ENCODE measurements at places on chromosomes 4 and X.
A peak's percentile ranks its signal among the peaks of the same experiment; 100 is the strongest.

GRCh38 chr4:151473521-151474097, 64.6 kb downstream of the FHIP1A start:
- no peak for DNase-seq

DNA sequence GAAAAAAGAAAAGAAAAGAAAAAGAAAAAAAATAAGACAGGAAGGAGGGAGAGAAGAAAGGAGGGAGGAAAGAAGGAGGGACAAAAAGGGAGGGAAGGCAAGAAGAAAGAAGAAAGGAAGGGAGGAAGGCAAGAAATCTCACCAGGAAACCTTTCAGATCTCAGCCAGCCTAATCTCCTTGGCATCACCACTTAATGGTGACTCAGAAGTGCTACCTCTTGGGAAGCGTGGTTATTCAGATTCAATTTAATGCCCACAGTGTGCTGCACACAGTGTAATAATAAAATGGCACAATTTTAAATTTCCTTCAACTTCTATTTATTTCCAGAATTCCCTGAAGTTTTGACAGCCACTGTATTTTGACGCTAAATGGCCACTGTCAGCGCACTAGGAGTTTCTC, 50.3 kb downstream of the DKK2 start:
- no peak for DNase-seq

DNA sequence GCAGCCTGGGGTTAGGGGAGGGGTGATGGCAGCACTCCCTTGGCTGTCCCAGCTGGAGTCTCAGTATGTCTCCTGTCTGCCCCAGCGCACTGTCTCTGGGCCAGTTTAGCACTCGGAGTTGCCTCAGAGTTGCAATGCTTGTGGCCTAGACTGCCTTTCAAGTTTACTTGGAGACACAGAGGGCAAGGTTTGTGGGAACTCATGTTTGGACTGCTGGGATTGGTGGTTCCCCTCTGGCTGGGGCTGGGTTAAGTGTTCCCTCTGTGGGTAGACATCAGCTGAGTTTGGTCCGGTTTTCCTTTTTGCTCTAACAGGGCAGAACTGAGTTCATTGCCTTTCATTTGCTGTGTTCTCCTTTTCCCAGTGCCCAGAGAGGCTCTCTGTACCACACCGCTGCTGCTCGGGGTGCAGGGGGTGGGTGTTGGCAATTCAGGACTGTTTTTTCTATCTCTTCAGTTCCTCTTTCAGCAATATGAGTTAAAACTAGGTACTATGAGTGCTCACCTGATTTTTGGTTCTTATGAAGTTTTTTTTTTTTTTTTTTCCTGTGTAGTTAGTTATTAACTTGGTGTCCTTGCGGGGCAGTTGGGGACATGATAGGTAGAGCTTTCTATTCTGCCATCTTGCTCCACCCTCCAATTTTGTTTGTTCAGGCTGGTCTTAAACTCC, 17.2 kb downstream of the RAB33B start:
- no peak for DNase-seq

GRCh38 chrX:42725196-42725595, 52.8 kb downstream of the PPP1R2C start:
- DNase-seq = no peak

DNA sequence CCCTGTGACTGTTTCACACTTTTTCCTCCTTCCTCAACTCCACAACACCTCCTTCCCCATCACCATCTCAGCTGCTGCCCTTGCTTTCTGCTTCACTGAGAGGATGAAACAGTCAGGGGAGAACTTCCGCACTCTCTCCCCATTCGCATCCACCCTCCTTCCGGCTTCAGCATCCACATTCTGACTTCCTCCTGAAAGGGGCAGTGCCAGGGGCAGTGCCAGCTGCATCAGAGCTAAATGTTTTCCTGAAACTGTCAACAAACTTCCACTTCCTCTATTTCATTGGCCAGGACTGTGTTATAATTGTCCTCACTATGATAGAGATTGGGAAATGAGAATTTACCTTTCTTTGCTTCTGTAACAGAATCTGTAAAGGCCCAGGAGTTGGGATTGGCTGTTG, 18.2 kb upstream of the RASL11B start:
- DNase-seq = peak; percentile 13

GRCh38 chr4:175373031-175373430, 439.0 kb downstream of the GPM6A start:
- DNase-seq = no peak

DNA sequence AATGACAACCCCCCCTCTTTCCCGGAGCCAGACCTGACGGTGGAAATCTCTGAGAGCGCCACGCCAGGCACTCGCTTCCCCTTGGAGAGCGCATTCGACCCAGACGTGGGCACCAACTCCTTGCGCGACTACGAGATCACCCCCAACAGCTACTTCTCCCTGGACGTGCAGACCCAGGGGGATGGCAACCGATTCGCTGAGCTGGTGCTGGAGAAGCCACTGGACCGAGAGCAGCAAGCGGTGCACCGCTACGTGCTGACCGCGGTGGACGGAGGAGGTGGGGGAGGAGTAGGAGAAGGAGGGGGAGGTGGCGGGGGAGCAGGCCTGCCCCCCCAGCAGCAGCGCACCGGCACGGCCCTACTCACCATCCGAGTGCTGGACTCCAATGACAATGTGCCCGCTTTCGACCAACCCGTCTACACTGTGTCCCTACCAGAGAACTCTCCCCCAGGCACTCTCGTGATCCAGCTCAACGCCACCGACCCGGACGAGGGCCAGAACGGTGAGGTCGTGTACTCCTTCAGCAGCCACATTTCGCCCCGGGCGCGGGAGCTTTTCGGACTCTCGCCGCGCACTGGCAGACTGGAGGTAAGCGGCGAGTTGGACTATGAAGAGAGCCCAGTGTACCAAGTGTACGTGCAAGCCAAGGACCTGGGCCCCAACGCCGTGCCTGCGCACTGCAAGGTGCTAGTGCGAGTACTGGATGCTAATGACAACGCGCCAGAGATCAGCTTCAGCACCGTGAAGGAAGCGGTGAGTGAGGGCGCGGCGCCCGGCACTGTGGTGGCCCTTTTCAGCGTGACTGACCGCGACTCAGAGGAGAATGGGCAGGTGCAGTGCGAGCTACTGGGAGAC, 1.6 kb downstream of the PCDH10 start:
- no peak for DNase-seq

DNA sequence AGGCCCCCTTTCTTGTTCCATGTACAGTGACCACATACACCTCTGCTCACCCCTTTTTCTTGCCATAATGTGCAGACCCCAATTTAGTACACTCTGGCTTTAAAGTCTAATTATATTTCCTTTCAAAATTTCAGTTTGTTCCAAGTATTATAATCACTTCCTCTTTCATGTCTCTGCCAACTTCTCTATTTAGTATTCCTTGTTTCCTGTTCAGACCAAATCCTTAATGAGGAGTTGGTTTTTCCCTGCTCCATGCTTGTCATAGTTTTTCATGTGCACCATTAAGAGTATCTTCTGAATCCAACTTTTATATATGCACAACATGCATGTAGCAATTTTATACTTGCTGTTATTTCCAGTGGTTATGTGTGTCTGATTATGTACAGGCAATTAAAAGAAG, 32.3 kb downstream of the USP53 start:
- DNase-seq = no peak

GRCh38 chr4:25797136-25797535, 65.7 kb downstream of the SEL1L3 start:
- DNase-seq = no peak

DNA sequence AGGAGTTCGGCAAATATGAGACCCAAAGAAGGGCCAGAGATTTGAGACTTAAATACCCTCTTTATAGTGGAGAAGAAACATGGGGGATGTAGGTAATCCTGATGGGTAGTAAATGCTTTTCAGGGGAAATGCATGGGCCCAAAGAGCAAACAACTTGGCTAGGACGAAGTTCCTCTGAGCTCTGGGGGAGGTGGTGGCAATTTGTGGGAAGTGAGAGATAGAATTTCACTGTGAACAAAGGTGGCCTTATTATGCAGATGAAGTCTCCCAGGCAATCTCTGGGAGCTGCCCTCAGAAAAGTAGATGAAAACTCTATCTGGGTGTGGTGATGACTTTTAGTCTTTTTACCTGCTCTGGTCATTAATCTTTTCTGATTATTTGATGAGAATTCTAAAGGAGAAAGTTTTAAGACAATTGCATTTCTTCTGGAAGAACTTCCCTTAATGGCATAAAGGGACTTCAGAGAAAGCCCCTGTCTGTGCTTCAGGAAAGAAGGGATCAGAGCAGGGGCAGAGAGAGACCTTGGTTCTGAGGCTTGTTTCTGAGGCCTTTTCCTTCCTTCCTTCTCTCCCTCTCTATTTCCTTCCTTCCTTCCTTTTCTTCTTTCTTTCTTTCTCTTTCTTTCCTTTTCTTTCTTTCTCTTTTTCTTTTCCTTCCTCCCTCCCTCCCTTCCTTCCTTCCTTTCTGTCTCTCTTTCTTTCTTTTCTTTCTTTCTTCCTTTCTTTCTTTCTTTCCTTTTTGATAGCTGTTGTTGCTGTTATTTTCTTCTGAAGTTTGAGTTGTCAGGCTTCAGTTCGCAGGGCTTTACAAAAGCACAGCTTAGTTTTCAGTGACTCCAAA, 37.5 kb upstream of the MAOA start:
- no peak for DNase-seq

DNA sequence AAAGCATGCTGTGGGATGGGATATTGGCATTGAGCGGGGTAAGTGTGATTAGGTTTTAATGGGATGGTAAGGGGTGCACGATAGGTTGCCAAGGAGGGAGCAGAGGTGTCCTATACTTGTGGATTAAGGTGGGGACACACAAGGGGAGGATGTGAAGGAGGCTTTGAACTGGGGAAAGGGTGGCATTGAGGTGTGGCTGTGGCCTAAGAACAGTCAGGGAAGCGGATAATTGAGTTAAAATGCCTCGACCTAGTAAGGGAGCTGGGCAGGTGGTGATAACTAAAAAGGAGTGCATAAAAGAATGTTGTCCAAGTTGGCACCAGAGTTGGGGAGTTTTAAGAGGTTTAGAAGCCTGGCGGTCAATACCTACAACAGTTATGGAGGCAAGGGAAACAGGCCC, 17.5 kb downstream of the KLKB1 start:
- DNase-seq = no peak

GRCh38 chr4:120991885-120992284, 69.4 kb upstream of the PRDM5 start:
- no peak for DNase-seq

- no peak for DNase-seq
These were observed 1383.3 kb downstream of the FAM133A start for GRCh38 chrX:95057341-95057740.

GRCh38 chr4:173642509-173642908, 112.5 kb upstream of the HAND2 start:
- no peak for DNase-seq

DNA sequence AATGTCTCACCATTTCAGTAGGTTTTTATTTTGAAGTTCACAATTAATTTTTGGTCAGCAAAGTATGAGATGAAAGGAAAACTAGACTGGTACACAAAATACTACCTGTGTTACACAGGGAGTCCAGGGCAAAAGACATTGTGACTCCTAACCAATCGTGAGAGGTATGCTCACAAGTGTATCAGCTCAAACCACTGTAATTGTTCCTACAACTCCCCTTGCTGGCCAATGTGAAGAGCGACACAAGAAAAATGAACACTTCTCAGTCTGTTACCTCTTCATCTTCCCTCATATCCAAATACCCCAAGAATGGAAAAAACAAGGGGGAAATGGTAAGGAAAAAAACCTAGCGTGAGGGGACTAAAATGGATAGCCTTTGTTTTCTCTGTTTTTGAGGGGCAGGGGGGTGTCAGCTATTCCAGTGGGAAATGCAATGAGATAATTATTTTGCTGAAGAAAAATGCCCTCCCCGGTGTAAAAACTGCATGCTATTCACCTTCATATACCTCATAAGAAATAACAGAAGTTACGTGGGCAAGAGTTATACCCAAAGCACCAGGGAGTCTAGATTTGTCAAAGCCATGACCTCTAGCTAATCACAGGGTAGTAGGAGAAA, 30.6 kb upstream of the NSUN7 start:
- DNase-seq = no peak

GRCh38 chrX:150358651-150359050, 4.5 kb upstream of the MAMLD1 start:
- no peak for DNase-seq

DNA sequence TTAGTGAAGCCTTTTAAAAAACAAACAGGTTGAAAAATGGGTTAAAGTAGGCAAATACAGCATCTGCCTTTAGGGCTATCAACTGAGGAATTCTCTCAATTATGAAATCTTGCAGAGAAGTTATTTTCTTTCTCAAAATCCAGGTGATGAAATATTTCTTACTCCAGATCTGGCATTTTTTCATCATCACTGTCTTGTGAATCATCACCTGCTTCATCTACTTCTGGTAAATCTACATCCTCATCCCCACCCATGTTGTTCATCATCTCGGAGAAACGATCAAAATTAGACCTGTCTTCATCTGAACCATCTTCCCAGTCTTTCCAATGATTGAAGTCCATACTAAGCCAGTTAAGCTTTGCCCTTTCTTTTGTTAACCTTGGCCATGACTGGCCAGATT, 33.3 kb upstream of the HPF1 start:
- DNase-seq = no peak

DNA sequence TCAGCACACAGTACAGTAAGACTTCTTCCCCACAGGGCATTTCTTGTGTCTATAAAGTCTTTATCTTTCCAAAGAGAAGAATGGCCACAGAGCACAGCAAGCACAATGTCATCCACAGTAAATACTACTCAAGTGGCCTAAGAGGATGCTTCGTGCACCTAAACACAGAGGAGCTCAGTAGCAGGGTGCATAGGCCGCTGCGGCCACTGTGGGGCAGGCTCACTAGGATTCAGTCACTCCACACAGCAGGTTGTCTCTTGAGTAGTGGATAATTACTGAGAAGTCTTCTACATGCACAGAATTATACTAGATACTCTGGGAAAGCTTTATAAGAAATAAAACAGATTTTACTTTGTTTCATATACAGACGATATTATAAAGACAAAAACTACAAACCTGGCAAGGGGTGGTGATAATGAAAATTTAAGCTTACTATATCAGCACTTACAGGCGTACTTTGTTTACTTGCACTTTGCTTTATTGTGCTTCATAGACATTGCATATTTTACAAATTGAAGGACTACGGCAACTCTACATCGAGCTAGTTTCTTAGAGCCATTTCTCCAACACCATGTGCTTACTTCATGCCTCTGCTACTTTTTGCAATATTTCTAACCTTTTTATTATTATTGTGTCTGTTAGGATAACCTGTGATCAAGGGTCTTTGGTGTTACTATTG, 78.5 kb downstream of the PRDM5 start:
- DNase-seq = no peak

- no peak for DNase-seq
These were observed 703.5 kb upstream of the PABPC4L start for GRCh38 chr4:134905061-134905460.

DNA sequence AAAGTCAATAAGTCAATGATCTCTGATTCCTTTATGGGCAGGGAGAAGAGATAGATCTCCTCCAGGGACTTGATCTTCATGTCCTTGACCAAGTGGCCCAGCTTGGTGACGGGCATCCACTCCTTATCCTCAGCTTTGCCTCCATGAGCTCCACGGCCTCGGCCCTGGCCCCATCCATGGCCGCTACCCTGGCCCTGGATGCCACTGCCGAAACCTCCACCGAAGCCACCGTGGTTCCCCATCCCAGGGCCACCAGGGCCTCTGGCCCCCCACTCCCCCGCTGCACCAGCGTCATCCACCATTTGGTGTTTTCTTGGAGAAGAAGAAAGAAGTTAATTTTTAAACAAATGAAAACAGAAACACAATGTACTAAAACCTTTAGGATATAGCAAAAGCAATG, 518.1 kb downstream of the GRXCR1 start:
- DNase-seq = no peak

GRCh38 chr4:138037696-138038095, 204.5 kb downstream of the SLC7A11 start:
- no peak for DNase-seq

- DNase-seq = no peak
These were observed 120.0 kb downstream of the LUZP4 start for GRCh38 chrX:115409551-115409950.

- peak; percentile 35 for DNase-seq
These were observed 156.2 kb upstream of the PPP1R2C start for GRCh38 chrX:42934020-42934726.
